ENCODE measurements at places on chromosomes 3 and 15. TPM values are rescaled to one million over a fixed set of nuclear protein-coding genes. Genes with fewer than 3 reads are reported as not detected.

Gene KLF13
- total RNA-seq: 40.7 TPM

Gene CTXN2
- not detected for total RNA-seq

Gene SCAP
- total RNA-seq: 52.2 TPM

Gene EFCC1
- under 0.01 TPM for total RNA-seq

Gene VIPR1
- 1.4 TPM for total RNA-seq

Gene CCR3
- total RNA-seq: not detected

Gene TRAT1
- total RNA-seq: not detected

Gene GOLGA8J
- total RNA-seq: 0.13 TPM

Gene GUCA1C
- total RNA-seq: not detected

Gene LRRN1
- total RNA-seq: not detected

Gene CNOT10
- 30.5 TPM for total RNA-seq

Gene RBMS3
- total RNA-seq: 93.7 TPM

Gene CORO2B
- 4.8 TPM for total RNA-seq

Gene SLC28A1
- total RNA-seq: not detected

Gene RAD51
- total RNA-seq: 6.9 TPM

Gene DLEC1
- 0.26 TPM for total RNA-seq

Gene CHRNA7
- 5.3 TPM for total RNA-seq

Gene DUOX1
- not detected for total RNA-seq

Gene TLE3
- 22.2 TPM for total RNA-seq

Gene GABRR3
- total RNA-seq: not detected

Gene SLC38A3
- not detected for total RNA-seq

Gene MNS1
- 4.0 TPM for total RNA-seq

Gene PLCH1
- total RNA-seq: 0.06 TPM

Gene LMAN1L
- 0.25 TPM for total RNA-seq

Gene EBLN2
- 3.5 TPM for total RNA-seq

Gene SLC9C1
- total RNA-seq: 0.13 TPM

Gene SNX22
- 0.13 TPM for total RNA-seq

Gene PAQR9
- 0.25 TPM for total RNA-seq

All from aortic smooth muscle cell (primary cell).